ENCODE measurements at places on chromosomes 1 and 21.
A peak's percentile ranks its signal among the peaks of the same experiment; 100 is the strongest.

DNA sequence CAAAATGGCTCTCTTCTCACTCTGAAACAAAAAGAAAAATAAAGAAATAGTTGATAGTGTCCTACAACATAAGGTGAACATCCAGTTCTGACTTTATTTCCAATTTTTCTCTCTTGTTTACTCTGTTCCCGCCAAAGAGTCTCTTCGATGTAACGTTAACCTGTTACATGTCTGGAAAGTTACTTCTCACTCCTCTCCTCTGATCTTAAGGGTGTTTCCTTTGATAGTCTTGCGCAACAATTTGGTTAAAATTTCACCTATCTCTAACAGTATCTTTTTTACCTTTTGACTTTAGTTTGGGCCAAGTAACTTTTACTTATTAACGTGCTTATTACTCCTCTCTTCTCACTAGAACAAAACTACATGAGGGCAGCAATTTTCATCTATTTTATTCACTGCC lies 1450.2 kb downstream of the BRINP3 start:
- no peak for DNase-seq

GRCh38 chr21:46413365-46413696 lies 45.4 kb upstream of the DIP2A start:
- no peak for DNase-seq

- no peak for DNase-seq
Measured at GRCh38 chr1:37726751-37727585, 34.7 kb downstream of the CDCA8 start.

DNA sequence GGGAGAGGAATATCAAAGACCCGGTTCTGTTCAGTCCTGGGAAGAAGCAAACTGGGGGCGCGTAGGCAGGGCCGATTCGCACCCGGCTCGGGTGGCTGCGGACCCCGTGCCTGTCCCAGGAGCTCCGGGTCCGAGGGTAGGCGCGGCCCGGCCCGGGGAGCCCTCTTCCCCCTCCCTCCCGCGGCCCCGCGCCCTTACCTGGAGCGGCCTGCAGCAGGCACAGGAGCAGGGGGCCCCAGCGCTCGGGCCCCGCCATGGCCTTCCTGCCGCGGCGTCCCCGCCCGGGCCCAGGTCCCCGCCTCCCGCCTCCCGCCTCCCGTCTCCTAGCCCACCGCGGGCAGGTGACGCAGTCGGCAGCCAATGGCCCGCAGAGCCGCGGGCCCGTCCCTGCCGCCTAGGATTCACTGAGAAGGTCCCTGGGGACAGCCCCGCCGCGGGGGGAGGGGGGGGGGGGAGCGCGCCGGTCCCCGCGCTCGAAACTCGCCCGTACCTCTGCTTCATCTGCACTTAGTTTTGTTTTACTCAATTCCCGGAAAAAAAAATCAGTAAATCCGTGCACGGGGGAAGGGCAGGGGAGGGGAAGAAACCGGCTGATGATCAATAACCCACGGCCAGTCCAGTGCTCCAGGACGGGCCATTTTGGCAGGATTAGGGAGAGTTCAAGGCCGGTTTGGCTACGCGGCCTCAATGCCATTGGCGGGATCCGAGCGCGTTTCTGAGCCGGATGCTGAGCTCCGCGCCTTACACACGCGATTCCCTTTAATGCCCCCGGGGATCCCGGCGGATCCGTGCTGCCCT lies at the start of gene IFNLR1:
Gene IFNLR1 (minus strand): TSS at position 297 of the 798 bp plus-strand sequence. CDS start 41 bp downstream, at position 256.
- DNase-seq, result peak; percentile 35

DNA sequence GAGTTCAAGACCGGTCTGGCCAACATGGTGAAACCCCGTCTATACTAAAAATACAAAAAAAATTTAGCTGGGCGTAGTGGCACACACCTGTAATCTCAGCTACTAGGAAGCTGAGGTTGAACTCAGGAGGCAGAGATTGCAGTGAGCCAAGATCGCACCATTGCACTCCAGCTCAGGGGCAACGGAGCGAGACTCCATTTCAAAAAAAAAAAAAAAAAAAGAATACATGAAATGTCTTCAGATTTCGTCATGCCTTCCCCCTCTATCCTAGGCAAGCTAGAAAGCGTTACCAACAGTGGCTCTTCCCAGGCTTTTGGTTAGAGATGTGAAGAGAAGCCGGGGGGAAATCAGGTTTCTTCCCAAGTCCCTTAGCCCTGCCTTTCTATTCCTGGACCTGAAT lies 3.6 kb downstream of the TFF1 start:
- DNase-seq, result no peak

GRCh38 chr1:95408507-95409136 lies 174.6 kb downstream of the RWDD3 start:
- no peak for DNase-seq

DNA sequence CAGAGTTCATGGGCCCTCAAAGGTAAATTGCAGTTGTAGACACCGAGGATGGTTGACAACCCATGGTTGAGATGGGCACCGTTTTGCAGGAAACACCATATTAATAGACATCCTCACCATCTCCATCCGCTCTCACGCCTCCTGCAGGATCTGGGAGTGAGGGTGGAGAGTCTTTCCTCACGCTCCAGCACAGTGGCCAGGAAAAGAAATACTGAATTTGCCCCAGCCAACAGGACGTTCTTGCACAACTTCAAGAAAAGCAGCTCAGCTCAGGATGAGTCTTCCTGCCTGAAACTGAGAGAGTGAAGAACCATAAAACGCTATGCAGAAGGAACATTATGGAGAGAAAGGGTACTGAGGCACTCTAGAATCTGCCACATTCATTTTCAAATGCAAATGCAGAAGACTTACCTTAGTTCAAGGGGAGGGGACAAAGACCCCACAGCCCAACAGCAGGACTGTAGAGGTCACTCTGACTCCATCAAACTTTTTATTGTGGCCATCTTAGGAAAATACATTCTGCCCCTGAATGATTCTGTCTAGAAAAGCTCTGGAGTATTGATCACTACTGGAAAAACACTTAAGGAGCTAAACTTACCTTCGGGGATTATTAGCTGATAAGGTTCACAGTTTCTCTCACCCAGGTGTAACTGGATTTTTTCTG lies 9.3 kb downstream of the SLAMF8 start:
- no peak for DNase-seq

- DNase-seq, result no peak
Measured at GRCh38 chr1:9654051-9654833, 2.7 kb downstream of the PIK3CD start.

Data from activated CD4-positive, CD25-positive, alpha-beta regulatory T cell treated with anti-CD3 and anti-CD28 coated beads, Interleukin-2, amount 50 U/mL, for 16 hours (primary cell).